HL-60 (cell line): ENCODE measurements at places on chromosomes 1 and 21.

DNA sequence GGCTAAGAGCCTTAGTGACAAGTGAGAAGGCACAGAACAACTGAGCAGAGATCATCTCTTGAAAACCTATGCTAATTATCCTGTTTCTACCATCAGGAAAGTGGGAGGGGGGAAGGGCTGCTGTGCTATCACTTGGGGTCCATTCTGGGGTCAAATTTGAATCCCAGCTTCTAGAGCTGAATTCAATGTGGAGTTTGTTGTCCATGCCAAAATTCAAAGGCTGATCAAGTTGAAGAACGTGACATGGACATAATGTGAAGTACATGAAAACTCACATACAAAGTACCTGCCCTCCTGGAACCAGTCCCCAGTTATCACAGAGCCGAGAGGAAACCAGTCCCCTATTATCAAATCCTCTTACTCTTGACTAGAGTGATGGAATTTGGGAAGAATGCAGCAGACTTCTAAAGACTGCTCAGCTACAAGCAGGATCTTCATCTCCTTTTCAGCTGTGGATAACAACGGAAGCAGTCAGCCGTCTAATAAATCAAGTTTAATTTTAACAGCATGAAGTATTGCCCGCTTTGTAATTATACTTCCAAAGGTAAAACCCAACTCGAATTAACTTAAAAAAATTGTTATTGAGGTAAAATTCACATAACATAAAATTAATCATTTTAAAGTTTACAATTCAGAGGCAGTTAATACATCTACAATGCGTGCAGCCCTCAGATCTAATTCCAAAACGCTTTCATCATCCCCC is 78.3 kb downstream of the SLC45A1 start:
- DNase-seq, result no peak

DNA sequence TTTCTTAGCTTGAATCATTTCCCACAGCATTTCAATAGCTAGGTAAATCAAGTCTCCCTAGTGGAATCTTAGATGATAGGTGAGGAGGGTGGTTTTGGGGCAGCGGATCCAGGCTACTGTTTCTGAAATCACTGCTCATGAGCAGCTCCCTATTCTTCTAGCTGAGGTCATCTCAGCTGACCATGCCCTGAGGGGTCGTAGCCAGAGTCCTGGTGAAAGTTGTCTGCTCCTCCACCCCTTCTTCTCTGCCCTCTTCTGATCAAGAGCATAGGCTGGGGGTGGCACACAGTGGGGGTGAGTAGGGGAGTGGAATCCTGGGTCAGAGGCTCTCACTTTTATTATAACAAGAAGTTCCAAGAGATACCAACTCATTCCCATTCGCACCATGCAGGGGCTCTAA is 76.2 kb downstream of the SLC16A1 start:
- no peak for DNase-seq

- no peak for DNase-seq
These were observed 8.2 kb downstream of the HECTD3 start for GRCh38 chr1:45002650-45003645.

- DNase-seq, result peak; percentile 51
These were observed 240.1 kb downstream of the DISC1 start for GRCh38 chr1:231866392-231867331.

DNA sequence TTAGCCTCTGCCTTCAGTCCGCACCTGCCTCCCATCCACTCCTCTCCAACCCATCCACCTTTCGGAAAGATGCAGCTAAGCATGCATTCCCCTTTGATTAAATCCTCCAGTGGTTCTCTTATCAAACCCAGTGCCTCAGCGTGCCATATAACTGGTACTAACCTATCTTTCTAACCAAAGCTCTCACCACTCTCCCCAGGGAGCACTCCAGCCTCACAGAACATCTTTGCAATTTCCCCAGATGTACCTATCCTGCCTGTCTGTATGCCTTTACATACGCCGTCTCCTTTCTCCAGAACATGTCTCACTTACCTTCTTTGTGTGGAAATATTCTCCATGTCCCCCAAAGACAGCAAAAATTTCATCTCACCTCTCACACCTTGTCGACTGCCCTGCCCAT is 80.0 kb downstream of the SLC25A24 start:
- DNase-seq, result no peak

GRCh38 chr1:118266436-118266835 is 81.4 kb upstream of the SPAG17 start:
- no peak for DNase-seq

DNA sequence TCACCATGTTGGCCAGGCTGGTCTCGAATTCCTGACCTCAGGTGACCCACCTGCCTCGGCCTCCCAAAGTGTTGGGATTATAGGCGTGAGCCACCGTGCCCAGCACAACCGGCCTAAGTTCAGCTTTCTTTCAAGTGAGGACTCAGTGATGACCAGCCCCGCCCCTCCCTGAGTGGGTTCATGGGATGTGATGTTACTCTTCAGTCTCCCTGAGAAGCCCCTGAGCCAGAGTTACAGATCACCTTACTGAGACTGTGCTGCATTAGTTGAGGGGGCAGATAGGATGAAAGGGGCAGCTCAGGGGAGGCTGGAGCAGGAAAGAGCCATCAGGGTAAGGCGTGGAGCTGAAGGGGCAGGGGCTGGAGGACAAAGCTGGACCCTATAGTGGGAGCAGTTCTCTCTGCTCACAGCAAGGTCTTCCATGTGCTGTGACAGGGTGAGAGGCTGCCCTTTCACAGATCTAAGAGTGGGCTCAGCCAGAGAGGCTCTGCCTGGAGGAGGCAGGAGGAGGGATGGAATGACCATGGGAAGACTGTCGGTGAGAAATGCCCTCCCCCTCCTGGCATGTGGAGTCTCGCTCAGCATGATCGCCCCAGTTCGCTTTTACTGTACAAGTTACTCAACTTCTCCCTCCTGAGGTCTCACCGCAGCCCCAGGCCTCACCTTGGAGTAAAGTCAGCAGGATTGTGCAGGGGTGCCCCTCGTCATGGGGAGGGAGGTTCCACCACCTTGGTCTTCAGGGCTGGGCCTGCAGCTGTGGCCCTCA is 13.4 kb downstream of the SH2D2A start:
- no peak for DNase-seq

- no peak for DNase-seq
These were observed 238.4 kb upstream of the DMRTA2 start for GRCh38 chr1:50661626-50662025.

GRCh38 chr1:150696590-150696989 is 364 bp downstream of the GOLPH3L start:
- no peak for DNase-seq

GRCh38 chr1:110829955-110830553 is 42.9 kb upstream of the CD53 start:
- DNase-seq, result peak; percentile 21

- no peak for DNase-seq
These were observed 41.4 kb upstream of the GOLT1A start for GRCh38 chr1:204255225-204255624.

- no peak for DNase-seq
These were observed 120.7 kb upstream of the TMPRSS15 start for GRCh38 chr21:18524097-18524880.

GRCh38 chr1:218775501-218776021 is 398.1 kb upstream of the LYPLAL1 start:
- DNase-seq, result no peak

DNA sequence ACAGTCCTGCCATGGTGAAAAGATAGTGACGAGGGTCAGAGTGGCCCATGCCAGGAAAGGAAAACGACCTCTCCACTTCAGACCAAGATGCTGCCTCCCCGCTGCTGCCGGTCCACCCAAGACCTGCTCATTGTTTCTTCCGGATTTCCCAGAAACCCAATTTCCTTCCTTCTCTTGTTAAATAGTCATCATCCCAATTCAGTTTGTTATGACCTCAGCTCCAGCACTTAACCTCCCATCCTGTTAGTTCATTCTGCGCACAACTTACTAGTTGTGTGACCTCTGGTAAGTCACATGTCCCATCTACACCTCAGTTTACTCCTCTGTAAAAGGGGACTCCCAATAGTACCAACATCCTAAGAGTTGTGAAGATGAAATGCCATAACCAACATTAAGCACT is 29.9 kb upstream of the PPP1R15B start:
- DNase-seq, result no peak

GRCh38 chr1:116806671-116807070 is 52.4 kb downstream of the CD2 start:
- DNase-seq, result no peak

DNA sequence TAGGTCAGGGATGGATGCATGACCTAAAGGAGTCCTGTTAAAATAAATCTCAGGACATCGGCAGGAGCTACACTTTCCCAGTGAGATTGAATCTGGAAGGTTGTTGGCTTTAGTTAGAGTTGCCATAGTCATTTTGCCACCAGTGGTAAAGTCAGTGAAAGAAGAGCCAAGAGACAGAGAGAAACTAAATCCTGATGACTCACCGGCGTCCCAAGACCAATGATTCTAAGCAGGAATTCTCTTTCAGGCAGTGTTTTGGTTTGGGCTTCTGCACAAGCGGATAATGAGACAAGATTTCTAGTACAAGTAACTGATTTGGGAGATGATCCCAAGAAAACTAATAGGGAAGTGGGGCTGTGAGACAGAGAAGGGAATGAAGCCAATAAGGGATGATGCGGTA is 88.8 kb upstream of the ETS2 start:
- no peak for DNase-seq

GRCh38 chr1:189616893-189617292 is 860.8 kb downstream of the BRINP3 start:
- DNase-seq, result no peak

DNA sequence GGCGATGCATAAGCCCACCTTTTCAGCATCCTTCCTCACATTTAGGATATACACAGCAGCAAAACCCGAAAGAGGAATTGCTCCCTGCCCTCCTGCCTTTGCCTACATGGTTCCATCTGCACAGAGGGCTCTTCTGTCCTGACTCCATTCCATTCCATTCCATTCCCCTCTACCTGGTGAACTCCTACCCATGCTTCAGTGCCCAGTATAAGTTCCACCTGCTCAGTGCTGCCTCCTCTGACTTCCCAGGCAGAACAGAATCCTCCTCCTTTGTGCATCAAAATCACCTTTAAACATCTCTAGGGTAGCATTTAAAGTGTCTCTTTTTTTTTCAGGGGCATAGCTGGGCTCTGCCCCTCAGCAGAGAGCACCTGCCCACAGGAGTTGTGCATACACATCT is 112.9 kb downstream of the PCNX2 start:
- no peak for DNase-seq

DNA sequence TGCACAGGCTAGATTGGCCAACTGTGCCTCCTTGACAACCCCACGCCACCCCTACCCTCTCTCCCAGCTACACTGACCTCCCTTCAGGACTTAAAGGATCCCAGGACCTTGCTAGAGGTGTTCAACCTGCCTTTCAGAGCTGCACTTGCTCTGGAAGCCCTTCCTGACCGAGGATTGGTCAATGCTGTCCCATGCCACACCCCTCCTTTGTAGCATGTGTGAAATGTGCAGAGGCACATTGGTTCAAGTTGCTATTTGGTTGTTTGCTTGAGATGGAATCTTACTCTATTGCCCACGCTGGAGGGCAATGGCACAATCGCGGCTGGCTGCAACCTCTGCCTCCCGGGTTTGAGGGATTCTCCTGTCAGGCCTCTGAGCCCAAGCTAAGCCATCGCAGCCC is 21.8 kb downstream of the ACTA1 start:
- DNase-seq, result no peak

DNA sequence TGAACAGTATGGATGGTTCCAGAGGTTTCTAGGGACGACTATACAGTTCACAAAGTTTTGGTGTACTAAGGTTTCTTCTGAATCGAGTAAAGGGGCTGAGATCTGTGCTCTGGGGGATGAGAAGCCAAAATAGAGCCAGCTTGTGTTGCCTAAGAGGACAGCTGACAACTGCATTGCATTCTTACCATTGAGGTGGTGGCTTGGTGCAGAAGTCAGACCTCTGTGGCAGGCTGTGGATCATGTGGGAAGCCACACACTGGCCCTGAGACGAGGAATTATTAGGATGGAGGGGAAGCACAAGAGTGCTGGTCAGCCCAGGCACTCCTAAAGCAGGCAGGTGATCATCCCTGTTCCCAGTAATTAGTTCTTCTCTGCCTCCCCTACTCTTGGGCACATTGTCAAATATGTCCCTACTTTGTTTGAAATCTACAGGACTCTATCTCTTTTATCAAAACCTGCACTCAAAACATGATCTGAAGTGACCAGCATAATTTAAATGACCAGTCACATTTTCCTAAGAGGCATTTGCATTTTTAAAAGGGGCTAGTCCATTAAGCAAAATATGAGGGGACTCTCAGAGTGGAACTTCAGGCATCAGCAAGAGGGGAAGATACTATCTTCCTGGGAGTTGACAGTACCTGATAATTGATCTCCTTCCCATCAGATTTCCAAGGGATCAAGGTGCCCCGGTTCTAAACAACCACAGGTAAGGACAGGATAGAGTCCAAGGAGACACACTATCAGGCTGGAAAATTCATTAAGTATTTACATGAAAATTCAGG is at the start of gene FCRLB:
FCRLB (plus strand) TSS at position 589 of the 782 bp plus-strand sequence. CDS start 1,129 bp downstream, outside the sequence.
- no peak for DNase-seq

DNA sequence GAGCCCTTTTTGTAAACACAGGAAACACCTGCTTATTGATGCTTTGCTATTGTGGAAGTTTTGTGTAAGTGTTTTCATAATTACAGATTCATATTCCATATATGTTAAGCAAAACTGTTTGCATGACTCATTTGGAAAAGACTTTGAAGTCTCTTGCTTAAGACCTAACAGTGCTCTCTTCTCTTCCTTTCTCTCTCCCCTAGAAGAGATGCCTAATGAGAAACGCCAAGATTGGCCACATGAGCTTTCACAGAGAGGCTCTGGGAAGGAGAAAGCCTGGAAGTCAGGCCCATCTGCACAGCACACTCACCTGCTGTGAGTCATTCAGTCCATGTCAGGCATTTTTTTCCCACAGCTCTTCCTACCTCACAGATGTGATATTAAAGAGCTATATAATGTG is 101.6 kb upstream of the PALMD start:
- no peak for DNase-seq
